HT1080 (cell line): ENCODE measurements at places on chromosomes 2 and 18. TPM values are rescaled to one million over a fixed set of nuclear protein-coding genes. Genes with fewer than 3 reads are reported as not detected.

DNA sequence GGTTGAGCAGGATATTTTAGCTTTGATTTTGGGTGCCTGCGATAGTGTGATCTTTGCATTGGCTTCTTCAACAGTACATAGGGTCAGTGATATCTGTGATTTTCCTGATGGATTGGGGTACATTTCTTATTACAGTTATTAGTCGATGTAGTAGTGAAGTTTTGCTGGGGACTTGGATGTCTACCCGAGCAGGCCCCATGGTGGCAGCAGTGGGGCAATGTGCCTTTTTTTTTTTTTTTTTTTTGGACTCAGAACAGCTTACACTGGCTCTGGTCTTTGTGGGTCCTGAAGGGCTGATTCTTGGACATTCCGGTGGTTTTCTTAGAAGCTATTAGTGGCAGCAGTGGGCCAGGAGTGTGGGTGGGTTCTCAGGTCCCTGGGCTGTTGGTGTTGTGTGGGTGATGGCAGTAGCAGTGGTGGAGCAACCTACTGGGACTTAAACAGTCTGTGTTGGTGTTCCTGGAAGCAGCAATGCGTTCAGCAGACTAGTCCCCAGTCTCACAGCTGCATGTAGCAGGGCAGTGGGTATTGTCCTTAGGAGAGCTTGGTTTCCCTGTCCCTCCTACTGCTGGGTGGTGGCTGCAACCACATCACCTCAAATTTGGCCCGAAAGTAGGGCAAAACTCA, 53.7 kb upstream of the SLC4A10 start:
- DNase-seq = peak; percentile 35

DNA sequence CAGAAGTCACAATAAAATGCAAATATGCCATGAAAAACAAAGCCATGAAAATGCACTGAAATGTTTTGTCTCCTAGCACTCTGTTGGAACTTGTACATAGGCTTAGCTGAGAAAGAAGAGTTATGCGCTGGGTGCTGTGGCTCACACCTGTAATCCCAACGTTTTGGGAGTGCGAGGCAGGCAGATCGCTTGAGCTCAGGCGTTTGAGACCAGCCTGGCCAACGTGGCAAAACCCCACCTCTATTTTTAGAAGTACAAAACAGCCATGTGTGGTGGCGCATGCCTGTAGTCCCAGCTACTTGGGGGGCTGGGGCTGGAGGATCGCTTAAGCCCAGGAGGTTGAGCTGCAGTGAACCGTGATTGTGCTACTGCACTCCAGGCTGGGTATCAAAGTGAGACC, 39.9 kb downstream of the IRS1 start:
- no peak for DNase-seq

DNA sequence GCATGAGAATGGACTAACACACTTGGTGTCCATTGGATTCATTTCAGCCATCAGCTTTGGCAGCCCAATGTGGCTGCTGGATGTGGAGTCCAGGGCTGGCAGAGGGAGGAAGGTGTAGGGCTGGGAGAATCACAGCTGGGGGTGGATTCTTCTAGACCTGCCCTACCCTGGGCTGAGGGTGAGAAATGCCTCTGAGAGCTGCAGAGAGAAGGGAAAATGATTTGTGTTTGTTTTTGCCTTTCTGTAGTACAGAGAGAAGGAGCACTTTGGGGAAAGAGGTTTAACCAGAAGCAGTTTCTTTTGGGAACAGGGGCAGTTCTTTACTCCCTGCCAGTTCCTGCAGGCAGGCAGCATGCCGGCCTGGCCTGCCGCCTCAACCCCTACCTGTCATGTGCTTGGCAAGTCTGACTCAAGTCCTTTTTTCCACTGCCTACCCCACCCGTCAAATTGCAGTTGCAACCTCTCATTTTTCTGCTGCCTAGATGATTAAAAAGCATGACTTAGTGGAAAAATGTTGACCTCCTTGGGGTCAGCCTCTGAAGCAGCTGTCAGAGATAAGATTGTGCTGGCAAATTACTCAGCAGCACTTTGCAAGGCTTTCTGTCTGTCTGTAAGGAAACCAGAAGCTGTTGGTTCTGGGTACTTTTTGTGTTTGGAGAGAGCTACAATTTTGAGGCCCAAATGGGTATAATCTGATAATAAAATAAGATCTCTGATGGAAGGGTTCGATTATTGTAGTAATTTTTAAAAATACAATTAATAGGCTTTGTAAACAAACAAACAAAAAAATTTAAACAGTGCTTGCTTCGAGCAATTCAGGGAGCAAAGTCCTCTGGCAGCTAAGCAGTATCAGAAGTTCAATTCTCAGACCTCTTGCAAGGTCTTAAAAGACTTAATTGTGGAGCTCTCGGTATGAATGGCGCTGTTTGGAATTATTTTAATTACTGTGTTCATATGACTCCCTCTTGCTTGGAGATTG, 21.7 kb downstream of the LBH start:
- DNase-seq = peak; percentile 76

DNA sequence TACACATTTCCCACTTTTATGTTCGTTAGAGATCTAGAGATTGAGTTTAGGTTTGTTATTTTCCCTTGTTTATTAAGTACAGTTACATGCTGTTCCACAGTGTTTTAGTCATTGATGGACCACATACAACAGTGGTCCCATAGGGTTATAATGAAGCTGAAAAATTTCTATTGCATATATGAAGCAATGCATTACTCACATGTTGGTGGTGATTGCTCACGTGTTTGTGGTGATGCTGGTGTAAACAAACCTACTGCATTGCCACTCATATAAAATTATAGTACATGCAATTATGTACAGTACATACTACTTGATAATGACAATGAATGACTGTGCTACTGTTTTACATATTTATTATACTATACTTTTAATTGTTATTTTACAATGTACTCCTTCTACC, 51.0 kb upstream of the NXPH2 start:
- no peak for DNase-seq

- DNase-seq = no peak
These were observed 40.1 kb upstream of the TAF1B start for GRCh38 chr2:9803023-9803805.

DNA sequence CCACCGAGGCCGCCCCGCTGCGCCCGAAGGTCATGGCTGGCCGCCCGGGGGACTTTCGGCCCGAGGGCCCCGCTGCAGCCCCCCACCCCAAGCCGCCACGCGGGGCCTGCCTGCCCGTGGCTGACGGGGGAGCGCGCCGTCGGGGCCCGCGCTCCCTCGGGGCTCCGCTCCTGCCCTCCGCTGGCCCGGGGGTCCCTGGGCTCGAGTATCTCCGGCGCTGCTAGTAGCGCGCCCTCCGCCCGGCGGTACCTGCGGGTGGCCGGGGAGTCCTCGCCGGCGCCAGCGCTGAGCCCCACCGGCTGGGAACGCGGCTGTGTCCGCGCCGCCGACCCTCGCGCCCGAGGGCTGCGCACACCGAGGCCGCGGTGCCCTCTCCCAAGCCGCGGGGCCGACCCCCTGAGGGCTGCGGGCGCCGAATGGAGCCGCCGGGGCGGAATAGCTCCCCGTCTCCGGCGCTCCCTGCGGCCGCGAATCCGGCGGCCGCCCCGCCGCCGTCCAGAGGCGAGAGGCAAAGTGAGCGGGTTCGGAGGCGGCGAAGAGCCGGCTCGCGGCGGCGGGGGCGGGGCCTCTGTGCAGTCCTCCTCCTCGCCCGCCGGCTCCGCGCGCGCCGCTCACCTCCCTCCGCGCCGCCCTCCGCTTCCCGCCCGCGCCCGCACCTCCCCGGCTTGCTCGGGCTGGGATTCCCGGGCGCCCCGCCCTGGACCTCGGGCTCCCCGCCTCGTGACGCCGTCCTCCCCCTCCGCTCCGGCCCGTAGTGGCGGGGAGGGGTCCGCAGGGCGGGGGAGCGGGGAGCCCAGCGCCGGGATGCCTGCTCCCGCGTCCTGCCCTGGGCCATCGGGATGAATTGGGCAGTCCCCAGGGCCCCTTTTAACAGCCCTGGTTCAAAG, at the start of gene KCNG3:
Gene KCNG3, minus strand, starts transcription at position 515 of the 887 bp plus-strand sequence. Its CDS starts 481 bp downstream, at position 34.
- peak; percentile 63 for DNase-seq

DNA sequence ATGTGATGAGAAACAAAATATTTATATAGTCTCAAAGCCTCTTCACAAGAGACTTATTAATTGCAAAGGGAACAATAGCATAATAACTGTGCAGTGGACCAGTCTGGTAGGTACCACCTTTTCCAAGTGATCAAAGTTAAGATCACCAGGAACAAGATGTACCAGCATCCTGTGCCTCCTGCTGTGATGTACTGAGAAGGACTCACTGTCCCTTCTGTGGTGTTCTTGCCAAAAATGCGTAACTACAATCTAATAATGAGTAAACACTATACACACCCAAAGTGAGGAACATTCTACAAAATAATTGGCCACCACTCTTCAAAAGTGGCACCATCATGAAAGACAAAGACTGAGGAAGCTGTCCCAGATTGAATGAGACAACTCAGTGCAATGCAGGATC, 14.5 kb downstream of the GNLY start:
- DNase-seq = no peak

DNA sequence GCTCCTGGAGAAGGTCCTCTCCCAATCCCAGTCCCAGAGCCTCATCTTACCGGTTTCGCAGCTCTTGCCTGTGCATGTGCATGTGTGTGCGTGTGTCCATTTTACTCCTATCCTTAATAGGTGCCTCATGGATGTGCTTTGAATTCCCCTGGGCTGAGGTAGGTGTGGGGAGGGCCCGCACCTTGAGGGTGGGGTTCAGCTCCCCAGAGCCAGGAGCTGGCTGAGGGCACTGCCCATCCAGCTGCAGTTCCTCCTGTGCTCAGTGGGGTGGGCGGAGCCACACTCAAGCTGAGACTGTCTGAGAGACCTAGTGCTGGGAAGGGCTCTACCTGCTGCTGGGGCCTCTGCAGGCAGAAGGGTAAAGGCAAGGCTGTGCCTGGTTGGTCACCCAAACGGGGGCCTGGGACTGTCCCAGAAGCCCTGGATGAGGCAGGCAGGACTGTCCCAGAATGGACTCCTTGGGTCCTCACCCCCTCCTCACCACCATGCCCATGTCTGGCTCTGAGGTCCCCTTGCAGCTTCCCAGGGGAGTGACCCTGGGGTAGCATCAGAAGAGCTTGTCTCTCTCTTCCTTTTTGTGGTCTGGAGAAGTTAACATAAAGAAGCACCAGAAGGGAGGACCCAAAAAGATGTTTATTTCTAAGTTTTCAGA, 8.9 kb downstream of the GDF7 start:
- DNase-seq = no peak

DNA sequence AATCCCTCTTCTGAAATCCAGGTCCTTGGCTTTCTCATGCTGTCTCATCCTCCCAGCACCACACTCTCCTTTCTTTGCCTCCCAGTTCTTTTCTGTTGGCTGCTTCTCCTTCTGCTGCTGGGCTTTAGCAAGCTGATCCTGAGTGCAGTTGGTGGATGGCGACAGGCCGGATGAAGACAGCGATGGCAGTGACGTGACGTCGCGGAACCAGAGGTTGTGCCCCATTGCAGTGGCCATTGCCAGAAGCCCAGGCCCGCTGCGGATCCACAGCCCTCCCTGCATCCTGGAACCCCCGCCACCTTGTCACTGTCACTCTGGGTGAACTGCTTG, 75.2 kb downstream of the EIPR1 start:
- no peak for DNase-seq

DNA sequence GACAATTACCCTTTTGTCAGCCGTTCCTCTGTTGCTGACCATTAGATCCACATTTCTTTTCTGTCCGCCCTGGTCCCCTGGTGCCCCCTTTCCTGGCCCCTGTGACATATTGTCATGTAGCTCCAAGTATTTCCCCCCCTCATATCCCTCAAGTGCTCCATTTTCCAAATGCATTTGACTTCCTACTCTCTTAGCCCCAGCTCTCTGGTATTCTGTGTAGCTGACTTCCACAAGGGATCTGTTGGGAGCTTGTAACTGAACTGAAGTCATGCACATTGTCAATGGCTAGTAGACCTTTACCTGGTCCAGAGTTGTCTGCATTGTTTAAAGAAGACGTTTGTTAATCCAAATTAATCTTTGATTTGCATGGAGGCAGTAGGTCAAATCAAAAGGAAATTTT, 34.8 kb downstream of the LIPG start:
- no peak for DNase-seq

GRCh38 chr2:222423632-222424275, 589 bp upstream of the SGPP2 start:
- DNase-seq = no peak

DNA sequence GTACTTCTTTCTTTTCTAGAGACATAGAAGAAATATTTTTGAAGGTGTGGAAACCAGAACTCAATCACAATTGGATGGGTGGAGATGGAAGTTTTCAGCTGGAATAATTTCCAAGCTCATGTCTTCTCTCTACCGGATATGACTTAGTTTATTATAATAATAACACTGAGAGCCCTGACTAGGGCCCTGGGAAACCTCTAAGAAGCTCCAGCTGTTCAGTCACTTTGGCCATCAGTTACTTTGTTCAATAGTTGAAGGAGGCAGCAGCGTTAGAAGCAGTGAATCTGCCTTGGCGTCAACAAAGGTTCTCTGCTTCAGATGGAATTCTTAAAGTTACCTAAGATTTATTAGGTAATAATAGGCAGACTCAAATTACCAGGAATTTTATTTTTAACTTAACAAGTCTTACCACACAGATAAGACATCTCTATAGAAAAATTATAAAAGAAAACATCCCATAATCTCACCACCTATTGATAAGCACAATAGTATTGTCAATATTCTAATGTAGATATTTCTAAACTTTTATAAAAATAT, 293.8 kb upstream of the CHAC2 start:
- DNase-seq = peak; percentile 29

- DNase-seq = no peak
These were observed 251.2 kb upstream of the ID2 start for GRCh38 chr2:8430628-8431027.

GRCh38 chr2:20472569-20472968, 25.7 kb downstream of the RHOB start:
- no peak for DNase-seq

DNA sequence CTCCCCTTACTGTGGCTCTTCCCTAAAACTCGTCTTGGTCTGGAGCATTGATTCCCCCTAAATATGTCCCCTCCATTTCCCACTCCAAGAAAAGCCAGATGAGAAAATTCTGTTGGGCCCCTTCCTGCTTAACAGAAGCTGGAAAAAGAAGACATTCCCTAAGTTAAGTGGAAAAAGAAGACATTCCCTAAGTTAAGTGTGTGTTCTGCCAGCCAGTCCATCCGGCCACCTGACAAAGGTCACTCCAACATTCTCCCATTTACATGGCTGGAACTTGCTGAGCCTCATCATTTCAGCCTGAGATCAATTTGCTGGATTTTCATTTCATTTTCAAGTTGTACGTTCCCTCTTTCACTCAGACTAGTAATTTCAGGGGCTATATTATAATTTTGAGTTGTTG, 52.0 kb downstream of the LYPD1 start:
- no peak for DNase-seq

Gene TFCP2L1
- total RNA-seq = 0.10 and 0.33 TPM in 2 replicates

Gene EMX1
- total RNA-seq = not detected in 2 replicates
